Effector CD4-positive, alpha-beta T cell (primary cell): ENCODE measurements at places on chromosomes 6 and 20.
A peak's percentile ranks its signal among the peaks of the same experiment; 100 is the strongest.

DNA sequence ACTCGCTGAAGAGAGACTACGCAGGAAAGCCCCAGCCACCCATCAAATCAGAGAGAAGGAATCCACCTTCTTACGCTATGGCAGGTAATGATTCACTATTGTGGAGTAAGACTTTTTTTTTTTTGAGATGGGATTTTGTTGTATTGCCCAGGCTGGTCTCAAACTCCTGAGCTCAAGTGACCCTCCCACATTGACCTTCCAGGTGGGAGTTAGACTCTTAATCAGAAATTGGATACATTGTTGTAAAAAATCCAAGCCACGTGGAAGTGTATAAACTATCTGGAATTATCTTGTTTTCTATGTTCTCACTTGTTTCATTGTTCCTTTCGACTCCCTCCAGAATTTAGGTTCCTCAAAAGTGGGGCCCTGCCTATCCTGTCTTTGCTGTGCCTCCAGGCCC, 6.8 kb downstream of the NQO2 start:
- DNase-seq: no peak

DNA sequence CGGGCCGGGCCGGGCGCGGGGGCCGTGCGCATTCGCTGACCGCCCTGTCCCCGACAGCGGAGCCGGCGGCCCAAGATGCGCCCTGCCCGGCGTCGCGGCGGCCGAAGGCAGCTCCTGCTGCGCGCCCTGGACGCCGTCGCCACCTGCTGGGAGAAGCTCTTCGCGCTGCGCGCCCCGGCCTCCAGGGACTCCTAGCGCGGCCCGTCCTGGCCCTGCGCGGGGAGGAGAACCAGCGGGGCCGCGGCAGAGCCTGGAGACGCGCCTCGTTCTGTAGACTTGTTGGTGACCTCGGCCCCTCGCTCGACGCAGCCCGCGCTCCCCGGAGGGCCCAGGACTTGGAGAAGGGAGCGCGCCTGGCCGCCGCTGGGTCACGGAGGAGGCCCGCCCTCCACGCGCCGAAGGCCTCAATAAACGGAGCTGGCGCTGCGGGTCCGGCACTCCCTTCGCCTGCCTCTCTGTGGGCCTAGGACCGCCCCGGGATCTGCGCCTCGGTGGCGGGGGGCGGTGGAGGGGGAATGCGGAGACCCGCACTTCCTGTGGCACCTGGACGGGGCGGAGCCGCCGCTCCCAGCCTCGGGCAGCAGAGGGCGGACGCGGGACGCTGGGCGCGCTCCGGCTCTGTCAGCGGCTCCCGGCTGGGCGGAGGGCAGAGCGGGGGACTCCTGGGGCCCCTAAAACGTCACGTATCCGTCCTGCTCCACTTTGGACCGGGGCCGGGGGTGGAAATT, 2.7 kb downstream of the C20orf204 start:
- DNase-seq: peak; percentile 68

- DNase-seq: no peak
These were observed 83.3 kb downstream of the SSR1 start for GRCh38 chr6:7229376-7230326.

- no peak for DNase-seq
These were observed at the start of gene C20orf144 for GRCh38 chr20:33662172-33662571. C20orf144 (plus strand) TSS chr20:33662327; CDS start chr20:33662346, 19 bp downstream.
